ENCODE measurements at places on chromosomes 2 and 18. TPM values are rescaled to one million over a fixed set of nuclear protein-coding genes. Genes with fewer than 3 reads are reported as not detected.

EPG5 gene
- 8.3 TPM for polyA plus RNA-seq

SP9 gene
- polyA plus RNA-seq = not detected

NGEF gene
- polyA plus RNA-seq = 6.1 TPM

MERTK gene
- 2.8 TPM for polyA plus RNA-seq

TDRD15 gene
- polyA plus RNA-seq = not detected

ZNF638 gene
- 117 TPM for polyA plus RNA-seq

CCDC142 gene
- 5.7 TPM for polyA plus RNA-seq

MEIS1 gene
- polyA plus RNA-seq = 41.3 TPM

TRIP12 gene
- 12.2 TPM for polyA plus RNA-seq

CTAGE1 gene
- polyA plus RNA-seq = not detected

THADA gene
- polyA plus RNA-seq = 9.4 TPM

TEX44 gene
- not detected for polyA plus RNA-seq

SEC11C gene
- 69.9 TPM for polyA plus RNA-seq

CYBRD1 gene
- 7.2 TPM for polyA plus RNA-seq

FSHR gene
- polyA plus RNA-seq = not detected

PLEK gene
- 2.1 TPM for polyA plus RNA-seq

POTEC gene
- polyA plus RNA-seq = 0.04 TPM

Measured in pancreas (tissue), 10 donors.